ENCODE measurements at places on chromosomes 2 and 18. TPM values are rescaled to one million over a fixed set of nuclear protein-coding genes. Genes with fewer than 3 reads are reported as not detected.

DNA sequence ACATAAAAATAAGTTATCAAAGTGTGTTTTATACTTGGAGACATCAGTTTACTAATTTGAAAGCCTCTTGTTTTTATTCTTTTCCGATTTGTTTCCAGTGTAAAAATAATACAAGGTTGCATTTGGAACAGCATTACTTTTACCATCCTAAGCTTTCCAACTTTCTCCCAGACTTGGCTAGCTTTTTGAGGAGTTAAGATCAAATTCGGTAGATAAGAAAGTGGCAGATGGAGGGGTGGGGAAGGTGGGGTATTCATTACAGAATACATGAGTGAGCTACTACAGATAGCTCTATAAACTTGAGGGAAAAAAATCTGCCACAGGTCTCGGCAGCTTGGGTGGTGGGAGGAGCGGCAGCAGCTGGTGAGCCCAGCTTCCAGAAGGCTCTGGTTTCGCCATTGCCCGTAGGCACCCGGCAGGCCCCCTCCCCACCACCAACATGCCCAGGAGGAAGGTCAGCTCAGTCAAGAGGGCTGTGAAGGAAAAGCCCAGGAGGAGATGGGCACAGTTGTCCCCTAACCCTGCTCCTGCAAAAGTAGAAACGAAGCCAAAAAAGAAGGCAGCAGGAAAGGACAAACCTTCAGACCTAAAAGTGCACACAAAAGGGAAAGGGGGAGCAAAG, 18.6 kb upstream of the RMC1 start:
- no peak for DNase-seq

GRCh38 chr2:108605947-108606346, 71.7 kb downstream of the LIMS1 start:
- no peak for DNase-seq

GRCh38 chr18:27712066-27712465, 464.9 kb downstream of the CDH2 start:
- no peak for DNase-seq

ATP8B1 gene
- 8.0 TPM for total RNA-seq

- no peak for DNase-seq
Measured at GRCh38 chr2:78304678-78305077, 720.8 kb upstream of the REG3G start.

GRCh38 chr2:54897420-54898310, 152.6 kb downstream of the RTN4 start:
- DNase-seq, result no peak

GRCh38 chr2:27164960-27165763, 16.4 kb downstream of the TCF23 start:
- DNase-seq, result no peak

DNA sequence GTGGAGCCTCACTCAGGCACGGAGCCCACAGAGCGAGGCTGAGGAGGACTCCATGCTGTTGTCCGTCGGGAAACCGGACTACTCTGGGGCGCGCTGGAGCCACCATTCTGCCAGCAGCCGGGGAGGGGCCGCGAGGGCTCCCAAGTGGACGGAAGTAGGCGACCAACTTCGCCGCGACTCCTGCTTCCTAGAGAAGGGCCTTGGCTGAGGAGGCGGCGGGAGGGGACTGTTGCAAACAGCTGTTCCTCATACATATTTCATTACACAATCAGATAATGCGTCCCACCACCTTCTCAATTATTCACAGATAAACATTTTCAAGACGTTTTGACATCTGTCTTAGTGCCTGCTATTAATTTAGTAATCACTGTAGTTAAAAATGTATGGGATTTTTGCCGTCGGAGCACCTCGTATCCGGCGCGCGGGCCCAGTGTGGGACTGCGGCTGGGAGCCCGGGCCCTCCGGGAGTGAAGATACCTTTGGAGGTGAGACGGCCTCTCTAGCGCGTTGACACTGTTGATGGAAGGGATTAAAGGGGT, 11.7 kb upstream of the SIX3 start:
- no peak for DNase-seq

HOXD3 gene
- total RNA-seq, result 0.65 TPM

VIT gene
- total RNA-seq, result 19.3 TPM

DNA sequence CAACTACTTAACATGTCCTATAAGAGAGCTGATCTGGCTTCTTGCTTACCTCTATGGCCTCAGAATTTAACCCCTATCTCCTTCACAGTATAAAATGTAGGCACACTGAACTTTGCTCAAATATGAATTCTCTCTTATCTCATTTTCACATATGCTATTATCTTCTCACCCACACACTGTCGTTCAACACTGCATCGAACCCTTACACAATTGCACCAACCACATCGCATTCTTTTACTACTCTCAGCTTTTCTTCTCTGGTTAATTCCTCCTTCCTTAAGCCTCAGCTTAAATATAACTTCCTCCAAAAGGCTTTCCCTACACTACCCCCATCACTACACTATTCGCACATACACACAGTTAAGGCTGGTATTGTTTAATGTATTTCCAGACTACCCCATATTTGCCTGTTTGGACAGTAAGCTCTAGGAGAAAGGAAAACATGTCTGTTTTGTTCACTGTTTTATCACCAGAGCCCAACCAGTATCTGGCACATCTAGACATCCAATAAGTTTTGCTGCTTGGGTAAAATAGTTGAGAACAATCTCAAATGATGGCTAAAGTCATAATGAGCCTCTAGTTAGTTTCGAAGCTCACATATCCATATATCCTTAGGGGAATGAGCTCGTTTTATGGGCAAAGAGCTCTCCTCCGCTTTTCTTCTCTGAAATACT, 47.7 kb downstream of the HIBCH start:
- no peak for DNase-seq

GRCh38 chr2:36330473-36331395, 24.8 kb upstream of the CRIM1 start:
- DNase-seq, result no peak

DNA sequence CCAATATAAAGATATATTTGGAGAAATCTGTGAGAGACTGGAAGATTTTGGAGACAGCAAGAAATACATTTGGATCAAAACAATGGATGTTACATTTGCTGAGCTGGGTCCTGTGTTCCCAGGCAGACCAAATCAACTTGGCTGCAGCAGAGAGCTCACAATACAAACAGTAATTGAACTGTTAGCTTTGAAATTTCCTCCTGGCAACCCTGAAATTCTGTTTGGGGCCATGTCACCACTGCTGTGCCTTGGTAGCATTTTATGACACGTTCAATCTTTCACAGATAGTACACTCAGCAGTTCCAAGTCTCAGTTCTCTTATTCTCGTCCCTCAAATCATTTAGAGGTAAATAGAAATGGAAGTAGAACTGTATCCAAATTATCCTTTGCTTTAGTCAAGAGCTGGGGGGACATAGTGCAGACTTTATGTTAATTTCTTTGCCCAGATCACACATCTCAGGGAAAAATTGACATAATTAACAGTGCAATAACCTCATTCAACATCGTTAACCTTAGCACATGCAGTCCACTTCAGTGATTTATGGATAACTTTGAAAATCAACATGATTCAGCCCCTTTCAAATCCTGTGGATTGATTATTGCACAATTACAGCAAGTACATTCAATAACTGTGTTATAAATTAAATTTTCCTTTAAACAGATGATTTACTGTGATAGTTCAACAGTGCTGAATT, 277.4 kb upstream of the MC4R start:
- no peak for DNase-seq

- no peak for DNase-seq
Measured at GRCh38 chr2:2704428-2705090, 373.5 kb upstream of the MYT1L start.

GRCh38 chr2:100730290-100730868, 89.6 kb upstream of the NPAS2 start:
- DNase-seq, result no peak

DNA sequence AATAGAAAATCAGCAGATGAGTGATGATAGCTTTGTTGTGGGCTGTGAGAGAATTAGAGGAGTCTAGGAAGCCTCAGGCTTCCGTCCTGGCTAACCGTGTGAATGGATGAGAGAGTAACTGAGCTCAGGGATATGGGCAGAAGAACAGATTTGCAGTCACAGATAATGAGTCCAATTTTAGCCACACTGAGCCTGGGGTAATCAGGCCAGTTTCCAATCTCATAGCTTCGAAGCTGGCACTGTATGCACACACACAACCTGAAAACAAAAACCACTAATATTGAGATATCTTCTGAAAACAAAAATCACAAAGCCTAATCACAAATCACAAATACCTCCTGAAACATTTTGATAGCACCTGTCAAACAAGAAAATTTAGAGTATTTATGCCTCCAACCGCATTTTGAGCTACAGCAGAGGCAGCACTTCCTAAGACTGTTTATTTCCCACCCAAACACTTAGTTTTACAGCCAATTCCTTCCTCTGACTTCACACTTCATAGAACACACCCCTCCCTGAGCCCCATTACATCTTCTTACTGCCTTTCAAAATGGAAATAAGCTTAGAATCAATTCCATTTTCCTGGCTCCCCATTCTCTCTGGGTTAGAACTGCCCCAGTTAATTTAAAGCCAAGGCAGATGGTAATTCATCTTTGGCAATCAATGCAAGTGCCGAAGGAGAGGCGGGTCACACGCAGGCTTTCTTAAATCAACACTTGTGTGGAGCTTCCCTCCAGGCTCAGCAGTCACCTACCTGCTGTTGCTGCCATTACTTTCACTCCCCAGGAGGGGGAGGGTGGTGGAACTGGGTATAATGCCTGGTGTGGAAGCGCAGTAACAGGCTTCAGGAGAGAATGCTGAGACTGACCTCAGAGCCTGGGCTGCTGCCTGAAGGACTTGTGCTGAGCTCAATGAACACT, 18.9 kb downstream of the TTR start:
- DNase-seq, result no peak

GRCh38 chr2:113234721-113235346, 43.9 kb downstream of the PAX8 start:
- DNase-seq, result no peak

CNTNAP5 gene
- total RNA-seq, result not detected

DNA sequence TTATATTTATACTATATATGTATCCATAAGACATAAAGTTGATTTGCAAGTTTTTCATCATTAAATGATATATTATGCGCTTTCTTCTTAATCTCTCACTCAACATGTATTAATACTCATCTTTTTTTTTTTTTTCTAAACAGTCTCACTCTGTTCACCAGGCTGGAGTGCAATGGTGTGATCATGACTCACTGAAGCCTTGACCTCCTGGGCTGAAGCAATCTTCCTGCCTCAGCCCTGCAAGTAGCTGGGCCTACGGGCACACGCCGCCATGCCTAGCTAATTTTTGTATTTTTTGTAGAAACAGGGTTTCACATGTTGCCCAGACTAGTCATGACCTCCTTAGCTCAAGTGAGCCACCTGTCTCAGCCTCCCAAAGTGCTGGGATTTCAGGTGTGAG, 51.4 kb upstream of the MAP4K3 start:
- DNase-seq, result no peak

GRCh38 chr2:203870481-203870880, 2.9 kb downstream of the CTLA4 start:
- DNase-seq, result no peak

DNA sequence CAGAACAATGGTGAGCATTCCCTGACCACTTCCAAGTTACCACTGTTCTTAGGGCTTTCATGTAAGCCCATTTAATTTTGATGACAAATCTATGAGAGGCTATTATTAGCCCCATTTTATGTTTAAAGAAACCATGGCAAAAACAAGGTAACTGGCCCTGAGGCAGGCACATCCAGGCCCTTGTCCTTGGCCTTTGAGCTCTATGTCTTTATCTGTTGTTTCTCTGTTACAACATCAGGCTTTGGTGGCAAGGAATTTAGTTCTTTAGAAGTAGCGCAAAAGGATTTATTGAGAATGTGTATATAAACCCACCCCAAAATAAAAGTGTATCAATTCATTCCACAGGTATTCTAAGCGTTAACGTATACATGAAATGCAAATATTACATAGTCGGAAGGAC, 257.1 kb downstream of the HNMT start:
- no peak for DNase-seq

DNA sequence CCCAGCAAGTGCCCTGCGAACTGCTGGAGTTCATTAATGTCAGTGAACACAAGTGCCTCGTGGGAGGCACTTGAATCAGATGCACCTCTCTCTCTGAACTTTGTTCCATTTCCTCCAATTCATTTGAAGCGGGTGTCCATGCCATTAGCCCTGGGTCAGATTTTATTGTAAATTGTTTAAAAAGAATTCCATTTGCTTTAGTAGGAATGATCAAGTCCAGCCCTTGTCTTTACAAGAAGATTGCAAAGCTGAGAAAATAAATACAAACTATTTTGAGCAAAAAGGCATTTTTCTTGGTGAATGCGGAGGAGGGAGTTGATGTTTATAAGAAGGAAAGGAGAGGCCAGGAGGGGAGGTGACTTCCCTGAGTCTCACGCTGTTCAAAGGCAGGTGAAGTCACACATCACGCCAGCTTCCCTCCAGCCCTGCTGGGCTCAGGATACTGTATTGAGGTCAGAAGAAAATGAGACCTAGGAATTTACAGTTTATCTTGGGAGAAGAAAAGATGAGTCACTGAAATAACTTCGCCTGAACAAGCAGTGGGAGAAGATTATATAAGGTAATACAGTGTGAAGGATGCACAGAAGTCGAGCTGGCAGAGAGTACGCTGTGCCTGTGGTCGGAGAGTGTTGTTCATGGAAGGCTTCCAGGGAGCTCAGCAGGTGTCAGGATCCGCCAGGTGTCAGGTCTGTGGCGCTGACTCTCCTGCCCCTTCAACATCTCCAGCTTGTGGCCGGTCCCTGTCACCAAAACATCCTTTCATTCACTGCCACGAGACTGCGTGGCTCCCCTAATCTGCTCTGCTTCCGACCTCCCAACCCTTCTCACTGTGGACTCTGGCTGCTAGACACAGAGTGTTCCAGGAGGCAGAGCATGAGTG, 36.5 kb downstream of the EFR3B start:
- DNase-seq, result no peak

VIL1 gene
- not detected for total RNA-seq

DNA sequence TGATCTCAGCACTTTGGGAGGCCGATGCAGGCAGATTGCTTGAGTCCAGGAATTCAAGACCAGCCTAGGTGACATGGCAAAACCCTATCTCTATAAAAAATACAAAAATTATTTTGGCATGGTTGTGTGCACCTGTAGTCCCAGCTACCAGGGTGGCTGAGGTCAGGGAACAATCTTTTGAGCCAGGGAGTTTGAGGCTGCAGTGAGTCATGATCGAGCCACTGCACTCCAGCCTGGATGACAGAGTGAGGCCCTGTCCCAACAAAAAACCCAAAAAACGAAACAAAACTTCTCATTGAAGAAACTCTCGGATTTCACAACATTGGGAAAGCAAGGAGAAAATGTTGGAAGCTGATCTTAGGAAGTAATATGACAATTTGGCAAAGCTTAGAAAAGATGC, 317.3 kb upstream of the MGAT5 start:
- DNase-seq, result no peak

- DNase-seq, result no peak
Measured at GRCh38 chr2:86790676-86791572, at the start of gene CD8A. TSS of gene CD8A (minus strand) at chr2:86790913. CDS start at chr2:86790825, 88 bp downstream.

DNA sequence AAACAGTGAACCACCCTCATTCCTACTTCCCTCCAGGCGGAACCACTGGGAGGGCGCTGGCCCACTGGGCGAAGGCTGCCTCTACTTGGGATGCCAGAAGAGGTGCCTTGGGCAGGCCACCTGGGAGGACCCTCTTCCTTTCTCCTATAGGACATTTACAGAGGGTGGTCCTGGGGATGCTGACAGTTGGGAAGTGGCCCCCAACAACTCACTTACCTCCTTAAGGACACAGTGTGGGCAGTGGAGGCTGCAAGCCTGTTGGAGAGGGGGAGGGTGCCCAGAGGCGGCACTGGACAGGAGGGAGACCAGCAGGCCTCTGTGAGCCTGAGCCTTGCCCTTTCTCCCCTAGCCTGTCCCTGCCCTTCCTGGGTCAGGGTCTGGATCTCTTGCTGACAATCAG, 346.4 kb upstream of the HS6ST1 start:
- no peak for DNase-seq

AOX1 gene
- total RNA-seq, result 241 TPM
